Foreskin melanocyte (primary cell): ENCODE measurements at places on chromosomes 7 and 10.
A peak's percentile ranks its signal among the peaks of the same experiment; 100 is the strongest.

DNA sequence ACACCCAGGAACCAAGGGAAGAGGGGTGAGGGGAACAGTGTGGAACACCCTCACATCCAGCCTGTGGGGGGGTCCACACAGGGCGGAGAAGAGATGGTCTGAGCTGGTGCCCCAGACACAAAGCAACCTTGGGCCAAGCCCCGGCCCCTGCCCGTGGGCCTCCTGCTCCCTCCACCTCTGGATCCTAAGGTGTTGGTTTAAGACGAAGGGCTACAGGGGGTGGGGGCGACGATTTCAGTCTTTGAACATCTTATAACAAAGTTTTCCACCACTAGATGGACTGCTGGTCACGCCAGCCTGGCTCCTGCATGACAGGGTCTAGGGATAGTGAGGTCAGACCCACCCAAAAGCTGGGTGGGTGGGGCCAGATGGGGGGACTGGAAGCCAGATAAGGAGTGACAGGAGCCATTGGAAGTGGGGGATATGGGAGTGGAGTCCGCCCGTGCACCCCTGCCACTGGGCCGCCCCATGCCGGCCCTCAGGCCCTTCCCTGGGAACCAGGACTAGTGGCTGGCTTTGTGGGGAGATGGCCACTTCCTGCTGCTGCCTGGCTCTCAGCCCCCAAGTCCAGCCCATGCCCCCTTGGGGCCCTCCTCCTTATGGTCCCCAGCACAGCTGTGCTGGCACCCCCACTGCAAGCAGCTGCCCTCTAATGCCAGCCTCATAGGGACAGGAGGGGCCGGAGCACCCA, 98.4 kb downstream of the RGS10 start:
- DNase-seq: no peak

DNA sequence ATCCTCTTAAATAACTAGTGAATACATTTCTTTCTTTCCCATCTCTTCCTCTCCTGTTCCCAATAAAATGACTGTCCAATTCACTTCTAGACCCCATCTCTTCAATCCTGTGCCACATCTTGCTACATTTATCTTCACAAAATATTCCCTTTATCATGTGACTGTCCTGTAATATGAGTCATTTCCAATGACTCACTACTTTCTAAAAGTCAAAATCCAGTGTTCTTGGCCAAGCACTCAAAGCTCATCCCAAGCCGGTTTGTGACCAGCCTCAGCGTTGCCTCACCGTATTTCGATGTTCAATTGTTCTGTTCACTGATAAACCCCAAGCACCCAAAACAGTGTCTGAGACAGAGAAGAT, 104.7 kb downstream of the PARD3 start:
- DNase-seq: no peak

DNA sequence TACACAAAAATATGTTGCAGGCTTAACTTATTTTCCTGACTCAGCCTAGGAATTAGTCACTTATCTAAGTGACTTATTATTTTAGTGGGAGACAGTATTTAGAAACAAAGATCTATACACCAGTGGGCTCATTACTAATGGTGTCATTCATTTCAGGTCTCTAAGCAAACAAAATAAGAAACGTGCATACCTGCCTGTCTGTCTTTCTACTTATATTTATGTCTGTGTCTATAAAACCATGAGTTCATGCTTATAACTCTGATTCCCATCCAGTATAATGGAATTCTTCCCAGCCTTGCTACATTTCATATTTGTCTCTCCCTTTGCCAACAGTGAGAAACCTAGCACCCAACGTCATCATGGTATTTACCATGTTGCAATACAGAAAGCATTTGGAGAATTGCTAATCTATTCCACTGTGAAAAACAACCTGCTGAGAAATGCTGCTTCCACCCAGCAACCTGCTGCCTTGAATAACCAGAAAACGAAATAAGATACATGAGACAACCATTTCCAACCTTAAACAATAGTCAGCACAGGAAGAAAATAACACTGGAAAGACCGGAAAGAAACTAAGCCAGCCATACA, 501.0 kb downstream of the GLRX3 start:
- no peak for DNase-seq

GRCh38 chr7:148201992-148202391, 388.6 kb upstream of the C7orf33 start:
- no peak for DNase-seq

GRCh38 chr10:27241010-27241651, 534 bp upstream of the ACBD5 start:
- DNase-seq: peak; percentile 46

GRCh38 chr10:75612904-75613684, 181.7 kb downstream of the LRMDA start:
- peak; percentile 74 for DNase-seq

DNA sequence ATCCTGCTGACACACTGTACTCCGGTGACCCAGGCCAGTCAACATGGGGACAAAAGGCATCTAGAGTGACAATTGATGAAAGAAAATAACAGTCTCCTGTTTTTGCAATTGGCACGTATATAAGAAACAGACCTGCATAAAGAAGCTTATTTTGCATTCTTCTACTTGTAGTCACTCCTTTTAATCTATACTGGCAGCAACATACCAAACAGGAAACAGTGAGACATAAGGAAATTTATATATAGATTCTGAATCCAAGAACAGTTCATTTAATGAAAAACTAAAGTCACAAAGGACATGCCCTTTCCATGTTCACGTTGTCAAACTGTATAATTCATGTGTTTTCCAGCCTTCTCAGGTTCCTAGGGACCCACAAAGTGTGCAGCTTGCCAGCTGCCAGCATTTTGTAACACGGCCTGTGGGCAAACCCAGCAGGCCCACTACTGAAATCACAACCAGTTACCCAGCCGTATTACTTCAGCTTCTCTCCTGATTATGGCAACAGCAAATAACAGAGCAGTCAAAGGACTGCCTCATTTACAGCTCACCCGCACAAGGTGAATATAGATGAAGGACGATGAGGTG, 72.3 kb downstream of the AMPH start:
- DNase-seq: no peak

DNA sequence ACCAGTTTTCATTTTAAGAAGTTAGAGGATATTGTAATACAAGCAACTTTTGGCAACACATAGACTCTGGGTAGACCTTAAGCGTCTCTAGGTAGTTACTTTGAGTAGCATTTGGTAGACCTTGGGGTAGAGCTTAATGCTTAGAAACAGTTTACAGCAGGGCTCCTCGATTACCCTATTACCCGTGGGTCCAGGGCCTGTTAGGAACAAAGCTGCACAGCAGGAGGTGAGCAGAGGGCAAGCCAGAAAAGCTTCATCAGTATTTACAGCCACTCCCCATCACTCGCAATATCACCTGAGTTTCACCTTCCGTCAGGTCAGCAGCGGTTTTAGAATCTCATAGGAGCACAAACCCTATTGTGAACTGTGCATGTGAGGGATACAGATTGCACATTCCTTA, 173.5 kb downstream of the TSPAN12 start:
- no peak for DNase-seq
